ENCODE measurements at places on chromosomes 4 and X. TPM values are rescaled to one million over a fixed set of nuclear protein-coding genes. Genes with fewer than 3 reads are reported as not detected.

RIBC1 gene
- 0.55 TPM for polyA plus RNA-seq

DCLK2 gene
- not detected for polyA plus RNA-seq

ADH1B gene
- polyA plus RNA-seq, result not detected

MTNR1A gene
- polyA plus RNA-seq, result 0.32 TPM

IL2 gene
- not detected for polyA plus RNA-seq

TRIM60 gene
- polyA plus RNA-seq, result not detected

DLG3 gene
- polyA plus RNA-seq, result 12.5 TPM

REELD1 gene
- polyA plus RNA-seq, result not detected

ARMCX4 gene
- 9.3 TPM for polyA plus RNA-seq

XK gene
- polyA plus RNA-seq, result 0.28 TPM

KLF8 gene
- 2.7 TPM for polyA plus RNA-seq

ADD1 gene
- polyA plus RNA-seq, result 119 TPM

HTR2C gene
- polyA plus RNA-seq, result 2.0 TPM

All from GM23338 (cell line).